ENCODE measurements at places on chromosomes 5 and 9. TPM values are rescaled to one million over a fixed set of nuclear protein-coding genes. Genes with fewer than 3 reads are reported as not detected.

GRCh38 chr5:181207214-181207959, 2.4 kb upstream of the TRIM7 start:
- peak; percentile 63 for DNase-seq

DNA sequence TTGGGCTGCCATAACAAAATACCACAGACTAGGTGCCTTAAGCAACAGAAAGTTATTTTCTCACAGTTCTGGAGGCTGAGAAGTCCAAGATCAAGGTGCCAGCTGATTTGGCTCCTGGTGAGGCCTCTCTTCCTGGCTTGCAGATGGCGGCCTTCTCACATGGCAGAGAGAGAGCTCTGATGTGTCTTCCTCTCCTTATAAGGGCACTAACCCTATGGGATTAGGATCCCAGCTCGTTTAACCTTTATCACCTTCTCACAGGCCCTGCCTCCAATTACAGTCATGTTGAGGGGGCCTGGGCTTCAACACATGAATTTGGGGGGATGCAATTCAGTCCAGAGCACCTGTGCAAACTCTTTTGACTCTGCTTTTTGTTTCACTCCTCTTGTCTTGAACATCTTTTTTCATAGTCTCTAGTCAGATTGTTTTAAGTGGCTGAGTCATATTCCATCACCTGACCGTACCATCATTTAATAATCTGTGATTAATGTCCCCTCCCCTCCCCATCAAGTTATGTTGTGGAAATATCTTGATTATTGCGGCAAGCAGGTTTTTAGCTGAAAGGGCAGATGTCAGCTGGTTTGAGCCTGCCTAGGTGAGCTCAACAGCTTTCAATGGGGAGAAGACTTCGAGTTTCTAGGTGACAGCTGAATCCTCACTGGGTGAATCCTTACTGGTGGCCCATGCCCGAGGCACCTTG, 61.8 kb downstream of the NDFIP1 start:
- no peak for DNase-seq

GRCh38 chr9:132752877-132753592, 82.8 kb downstream of the GTF3C4 start:
- no peak for DNase-seq

SLC1A1 gene
- 0.09 TPM for total RNA-seq

GRCh38 chr9:126700903-126701812, 87.4 kb downstream of the LMX1B start:
- peak; percentile 9 for DNase-seq

PARP8 gene
- 58.4 TPM for total RNA-seq
